ENCODE measurements at places on chromosomes 12 and 14.

DNA sequence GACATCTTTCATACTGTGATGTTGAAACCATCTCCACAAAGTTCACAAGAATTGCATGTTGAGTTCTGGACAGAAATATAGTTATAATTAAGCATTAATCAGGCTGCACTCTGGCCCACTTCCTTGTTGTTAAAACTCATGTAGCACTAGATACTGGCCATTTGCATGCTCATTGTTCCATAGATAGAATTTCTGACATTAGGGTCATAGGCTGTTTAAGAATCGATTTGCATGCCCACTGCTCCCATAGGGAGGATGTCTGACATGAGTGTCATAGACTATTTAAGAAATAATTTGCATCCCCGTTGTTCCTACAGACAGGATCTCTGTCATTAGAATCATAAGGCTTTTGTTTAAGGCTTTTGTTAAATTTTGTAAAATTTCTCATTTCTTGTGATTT is 50.2 kb downstream of the MYF5 start:
- DNase-seq: no peak

DNA sequence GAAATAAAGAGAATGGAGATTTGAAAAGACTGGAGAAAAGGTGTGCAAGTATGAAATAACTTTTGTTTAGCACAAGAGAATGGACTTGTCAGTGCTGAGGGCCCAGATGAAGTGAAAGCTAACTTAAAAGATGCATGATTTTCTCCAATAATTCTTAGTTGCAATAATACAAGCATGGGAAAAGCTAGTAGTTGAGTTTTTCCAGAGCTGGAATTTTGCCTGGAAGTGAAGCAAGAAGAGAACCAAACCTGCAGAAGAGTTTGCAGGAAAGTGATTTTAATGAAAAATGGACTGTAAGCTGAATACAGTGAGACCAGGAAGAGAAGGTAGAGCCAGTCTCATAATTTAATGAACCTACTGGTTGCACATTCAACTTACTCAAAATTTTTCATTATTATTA is 69.3 kb upstream of the FSCB start:
- DNase-seq: no peak

- no peak for DNase-seq
These were observed 36.0 kb downstream of the PUS7L start for GRCh38 chr12:43722621-43723020.

GRCh38 chr12:109779382-109779781 is 53.8 kb downstream of the TRPV4 start:
- no peak for DNase-seq

DNA sequence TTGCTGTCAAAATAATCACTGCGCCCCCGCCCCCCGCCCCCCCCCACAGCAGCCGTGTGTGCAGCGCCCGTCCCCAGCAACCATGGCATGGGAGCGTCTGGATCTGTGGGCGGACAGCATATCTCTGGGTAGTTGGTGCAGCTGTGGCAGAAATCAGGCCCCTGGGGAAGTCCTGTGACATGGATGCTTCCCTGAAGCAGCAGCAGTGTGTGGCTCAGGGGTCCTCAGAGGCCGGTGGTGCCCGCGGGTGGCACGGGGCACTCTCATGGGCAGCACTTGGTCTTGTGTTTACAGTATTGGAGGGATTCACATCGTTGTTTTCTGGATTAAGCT is 19.2 kb downstream of the XRCC3 start:
- no peak for DNase-seq

GRCh38 chr12:21330682-21331253 is 3.9 kb downstream of the SLCO1A2 start:
- DNase-seq: peak; percentile 34

- DNase-seq: no peak
These were observed 52.6 kb downstream of the GPHB5 start for GRCh38 chr14:63266106-63266505.

DNA sequence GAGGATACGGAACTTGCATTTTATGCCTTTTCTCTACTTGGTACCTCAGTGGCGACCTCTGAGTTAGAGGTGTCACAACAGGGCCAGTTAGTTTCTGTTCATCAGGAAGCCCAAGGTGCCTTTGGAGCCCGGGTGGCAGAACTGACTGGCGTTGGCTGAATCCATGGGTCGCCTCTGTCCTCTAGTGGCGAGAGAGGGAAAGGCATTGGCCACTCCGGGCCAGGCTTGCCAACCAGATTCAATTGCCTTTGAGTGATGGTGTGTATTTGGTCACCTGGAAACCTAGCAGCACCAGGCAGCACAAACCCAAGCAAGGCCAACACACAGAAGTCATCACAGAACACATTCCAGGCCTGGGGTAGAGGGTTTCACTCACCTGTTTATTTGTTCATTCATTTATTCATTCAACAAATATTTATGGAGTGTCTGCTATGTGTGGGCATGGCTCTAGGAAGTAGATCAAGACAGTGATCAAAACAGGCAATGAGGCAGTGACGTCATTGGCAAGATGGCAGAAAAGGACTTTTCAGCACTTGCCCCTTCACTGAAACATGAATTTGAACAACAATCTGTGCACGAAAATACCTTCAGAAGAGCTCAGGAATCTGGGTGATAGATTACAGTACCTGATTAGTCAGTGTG is 40.5 kb upstream of the KCNA5 start:
- DNase-seq: peak; percentile 68

DNA sequence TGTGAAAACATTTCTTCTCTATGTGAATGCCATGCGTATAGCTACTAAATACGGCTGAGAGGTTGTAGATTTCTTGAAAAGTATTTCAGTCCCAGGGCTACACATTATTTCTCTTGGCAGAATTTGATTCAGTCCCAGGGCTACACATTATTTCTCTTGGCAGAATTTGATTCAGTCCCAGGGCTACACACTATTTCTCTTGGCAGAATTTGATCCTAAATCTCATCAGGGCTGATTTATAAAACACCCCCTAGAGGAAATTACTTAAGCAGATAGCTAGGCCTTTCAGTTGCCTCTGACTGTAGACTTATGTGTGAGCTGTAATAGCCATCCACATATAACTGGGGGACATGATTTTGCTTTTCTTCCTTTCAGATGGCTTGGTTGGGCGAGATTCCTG is 50.4 kb downstream of the AK7 start:
- no peak for DNase-seq

- DNase-seq: no peak
These were observed 332.5 kb downstream of the RGS6 start for GRCh38 chr14:72264716-72265115.

- no peak for DNase-seq
These were observed 310 bp downstream of the BICDL1 start for GRCh38 chr12:119989361-119989730.

DNA sequence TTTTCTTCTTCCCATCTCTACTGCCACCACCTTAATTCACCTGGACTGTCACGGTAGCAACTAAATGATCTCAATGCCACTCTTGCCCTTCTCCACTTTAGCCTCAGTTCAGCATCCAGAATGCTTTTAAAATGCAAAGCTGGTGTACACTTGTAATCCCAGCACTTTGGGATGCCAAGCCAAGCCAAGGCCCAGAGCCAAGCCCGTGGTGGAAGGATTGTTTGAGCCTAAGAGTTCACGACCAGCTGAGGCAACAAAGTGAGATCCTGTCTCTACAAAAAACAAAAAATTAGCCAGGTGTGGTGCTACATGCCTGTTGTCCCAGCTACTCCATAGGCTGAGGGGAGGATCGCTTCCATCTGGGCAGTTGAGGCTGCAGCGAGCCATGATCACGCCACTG is 5.9 kb downstream of the CIPC start:
- DNase-seq: no peak

DNA sequence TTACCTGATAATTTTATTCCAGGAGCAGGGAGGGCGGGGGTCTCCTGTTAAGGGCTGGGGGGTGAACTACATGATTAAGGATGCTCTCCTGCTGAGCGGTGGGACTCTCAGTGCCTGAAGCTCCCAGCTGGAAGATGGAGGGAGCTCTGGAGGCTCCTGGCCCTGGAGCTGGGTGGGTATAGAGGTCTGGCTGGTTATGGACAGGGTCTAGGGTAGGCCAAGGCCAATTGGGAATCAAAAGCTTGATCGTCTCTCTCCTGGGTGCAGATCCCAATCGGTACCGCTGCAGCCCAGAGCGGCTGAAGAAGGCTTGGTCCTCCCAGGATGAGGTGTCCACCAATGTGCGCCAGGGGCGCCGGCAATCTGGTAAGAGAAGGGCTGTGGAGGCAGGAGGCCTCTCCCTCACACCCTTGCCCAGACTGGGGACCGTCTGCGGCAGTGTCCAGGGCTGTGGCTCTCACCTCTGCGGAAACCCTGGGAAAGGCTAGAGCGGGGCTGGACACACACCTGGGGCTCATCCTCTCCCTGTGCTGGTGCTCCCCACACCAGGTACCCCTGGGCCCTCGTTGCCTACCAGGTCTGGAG is 28.4 kb downstream of the PLEKHG3 start:
- no peak for DNase-seq

DNA sequence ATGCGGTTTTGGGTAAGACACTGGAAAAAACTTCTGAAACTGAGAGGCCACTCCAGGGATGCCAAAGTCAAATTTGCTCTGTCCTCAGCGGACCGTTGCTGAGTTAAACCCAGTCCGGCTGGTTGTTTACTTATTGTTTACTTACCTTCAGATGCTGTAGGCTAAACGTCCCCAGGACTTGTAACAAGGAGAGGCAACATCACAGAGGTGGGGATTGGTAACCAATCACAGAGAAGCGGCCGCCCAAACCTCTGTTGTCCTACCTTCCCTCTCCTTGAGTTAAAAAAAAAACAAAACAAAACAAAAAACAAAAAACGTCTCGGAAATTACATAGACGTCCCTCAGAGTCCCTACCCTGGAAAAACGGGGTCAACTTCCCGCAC is 380 bp downstream of the ANO2 start:
- no peak for DNase-seq

DNA sequence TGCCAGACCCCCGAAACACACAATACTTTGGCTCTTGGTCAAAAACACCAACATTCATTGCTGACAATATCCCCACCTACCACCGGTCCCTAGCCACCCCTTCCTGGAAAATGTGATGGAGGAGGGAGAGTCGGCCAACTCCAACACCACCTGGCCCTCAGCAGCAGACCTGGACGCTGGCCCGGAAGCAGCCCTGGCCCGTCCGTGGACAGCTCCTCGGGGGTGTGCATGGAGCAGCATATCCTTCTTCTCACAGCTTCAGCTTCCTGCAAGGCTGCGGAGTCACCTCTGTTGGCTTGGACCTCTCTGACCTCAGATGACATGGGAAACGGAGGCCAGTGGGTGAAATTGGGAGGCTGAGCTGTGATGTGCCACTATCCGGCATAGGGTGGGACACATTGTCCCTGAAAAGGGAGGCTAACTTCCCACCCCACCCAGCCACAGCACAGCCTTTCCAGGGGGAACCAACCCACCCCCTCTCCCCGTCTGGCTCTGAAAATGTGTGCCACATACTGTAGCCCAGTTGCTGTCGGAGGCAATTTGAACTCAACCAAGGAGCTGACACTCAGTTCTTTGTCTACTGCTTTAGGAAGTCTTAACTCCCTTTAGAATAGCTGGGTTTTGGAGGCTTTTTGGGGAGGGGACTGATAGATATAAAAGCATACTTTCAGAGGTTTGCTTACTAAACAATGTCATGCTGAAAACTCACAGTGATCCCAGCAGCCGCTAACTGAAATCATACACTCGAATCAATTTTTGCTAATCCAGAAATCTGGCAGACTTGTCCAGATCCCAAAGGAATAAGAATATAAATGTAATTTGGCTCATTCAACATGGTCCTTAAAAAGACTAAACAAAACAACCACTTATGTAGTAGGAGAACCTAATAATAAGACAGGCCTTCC is 43.1 kb upstream of the LTA4H start:
- no peak for DNase-seq

GRCh38 chr14:100524233-100524932 is 62.8 kb downstream of the BEGAIN start:
- DNase-seq: no peak

GRCh38 chr12:15719230-15719629 is 70.0 kb downstream of the EPS8 start:
- no peak for DNase-seq

- DNase-seq: no peak
These were observed 4.6 kb downstream of the SINHCAF start for GRCh38 chr12:31321186-31321896.

DNA sequence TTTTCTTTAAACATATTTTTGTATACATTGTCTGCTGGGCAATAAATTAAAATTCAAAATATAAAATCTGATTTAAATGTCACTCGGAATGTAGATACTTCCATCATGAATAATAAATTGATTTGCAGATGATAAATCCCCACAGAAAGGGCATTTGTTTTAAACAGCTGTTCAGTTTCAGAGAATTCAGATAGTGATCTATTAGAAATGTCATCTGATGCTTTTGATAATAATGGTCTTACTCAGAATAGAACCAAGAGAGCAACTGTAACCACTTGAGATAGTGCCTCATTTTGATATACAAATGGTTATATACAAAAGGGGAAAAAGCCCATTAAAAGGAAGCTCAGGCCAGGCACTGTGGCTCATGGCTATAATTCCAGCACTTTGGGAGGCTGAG is 43.4 kb downstream of the CDK17 start:
- DNase-seq: no peak

- no peak for DNase-seq
These were observed 233.6 kb upstream of the SRRM4 start for GRCh38 chr12:118747771-118748170.

DNA sequence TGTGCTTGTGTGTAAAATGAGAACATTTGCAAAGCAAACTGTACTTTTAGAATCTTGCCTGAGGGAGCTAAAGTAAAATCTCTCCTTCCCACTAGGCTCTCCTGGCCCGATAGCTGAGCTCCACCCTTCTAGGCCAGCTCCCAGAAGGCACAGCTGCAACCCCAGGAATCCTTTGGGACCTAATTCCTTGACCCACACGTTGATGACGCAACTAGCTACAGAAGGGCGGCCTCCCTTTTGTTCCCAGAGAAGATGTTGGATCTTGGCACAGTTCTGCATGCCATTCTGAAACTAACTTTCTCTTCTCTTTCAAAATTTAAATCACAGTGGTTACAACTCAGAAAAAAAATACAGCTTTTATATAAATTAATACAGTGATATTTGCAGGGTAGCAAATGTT is 268.1 kb downstream of the EGLN3 start:
- DNase-seq: no peak

DNA sequence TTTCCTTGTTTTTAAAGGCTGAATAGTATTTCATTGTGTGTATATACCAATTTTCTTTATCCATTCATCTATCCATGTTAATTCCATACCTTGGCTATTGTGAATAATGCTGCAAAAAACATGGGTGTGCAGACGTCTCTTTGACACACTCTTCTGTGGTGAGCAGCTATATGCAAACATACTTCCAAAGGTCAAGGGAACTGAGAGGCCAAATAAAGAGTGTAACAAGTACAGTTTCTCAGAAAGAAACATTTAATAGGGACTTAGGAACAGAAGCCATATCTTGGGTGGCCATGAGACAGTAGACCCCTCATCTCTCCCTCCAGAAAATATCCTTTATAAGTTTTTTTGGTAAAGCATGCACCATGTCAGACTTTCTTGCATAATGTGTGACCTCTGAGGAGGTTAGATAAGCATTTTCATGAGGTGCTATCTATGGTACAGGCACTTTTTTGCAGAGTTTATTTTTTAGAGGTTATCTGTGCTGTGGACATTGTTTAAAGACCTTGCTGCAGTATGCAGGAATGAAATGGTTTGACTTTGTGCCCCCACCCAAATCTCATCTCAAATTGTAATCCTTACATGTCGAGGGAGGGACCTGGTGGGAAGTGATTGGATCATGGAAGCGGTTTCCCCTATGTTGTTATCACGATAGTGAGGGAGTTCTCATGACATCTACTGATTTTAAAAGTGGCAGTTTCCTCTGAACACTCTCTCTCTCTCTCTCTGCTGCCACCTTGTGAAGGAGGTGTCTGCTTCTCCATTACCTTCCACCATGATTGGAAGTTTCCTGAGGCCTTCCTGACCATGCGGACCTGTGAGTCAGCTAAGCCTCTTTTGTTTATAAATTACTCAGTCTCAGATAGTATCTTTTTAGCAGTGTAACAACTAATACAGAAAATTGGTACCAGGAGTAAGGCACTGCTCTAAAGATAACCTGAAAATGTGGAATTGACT is 1202.3 kb downstream of the GALC start:
- peak; percentile 14 for DNase-seq

Measured in ACHN (cell line).